CD8-positive, alpha-beta T cell (primary cell): ENCODE measurements at places on chromosomes 16 and 17. TPM values are rescaled to one million over a fixed set of nuclear protein-coding genes. Genes with fewer than 3 reads are reported as not detected.

CEP20 gene
- total RNA-seq = 13.6 TPM

MT1A gene
- not detected for total RNA-seq

- DNase-seq = no peak
These were observed 506.1 kb downstream of the CDH11 start for GRCh38 chr16:64615630-64616280.

JUP gene
- total RNA-seq = 1.8 TPM

DNA sequence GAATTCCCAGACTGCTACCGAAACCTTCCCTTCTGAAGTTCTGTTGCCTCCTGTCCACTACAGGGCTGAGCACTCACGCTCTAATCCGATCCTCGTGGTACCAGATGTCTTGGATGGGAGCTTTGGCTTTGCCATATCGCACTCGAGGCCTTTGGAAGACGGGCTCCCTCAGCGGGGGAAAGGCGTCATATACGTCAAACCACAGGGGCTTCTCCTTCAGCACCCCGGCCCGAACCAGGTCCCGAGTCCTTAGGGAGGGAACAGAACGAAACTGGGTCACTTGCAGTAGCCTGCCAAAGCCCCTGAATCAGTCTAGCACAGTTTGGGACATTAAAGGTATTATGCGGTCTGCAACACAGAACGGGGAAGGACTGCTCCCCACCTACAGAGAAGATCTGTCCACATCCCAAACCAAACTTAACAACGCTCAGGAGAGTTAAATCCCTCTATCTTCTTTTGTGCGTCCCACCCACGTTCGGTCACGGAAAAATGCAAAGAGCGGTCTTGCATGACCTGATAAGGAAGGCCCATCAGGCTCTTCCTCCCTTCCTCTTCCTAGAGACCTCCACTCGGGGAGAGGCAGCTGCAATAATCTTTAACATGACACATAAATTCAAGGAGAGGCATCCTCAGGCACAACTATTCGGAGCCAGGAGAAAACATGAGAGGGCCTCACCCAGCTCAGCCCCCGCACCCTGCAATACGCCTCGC is 526 bp downstream of the MRPS23 start:
- no peak for DNase-seq
